ENCODE measurements at places on chromosomes 3 and 15. TPM values are rescaled to one million over a fixed set of nuclear protein-coding genes. Genes with fewer than 3 reads are reported as not detected.

DNA sequence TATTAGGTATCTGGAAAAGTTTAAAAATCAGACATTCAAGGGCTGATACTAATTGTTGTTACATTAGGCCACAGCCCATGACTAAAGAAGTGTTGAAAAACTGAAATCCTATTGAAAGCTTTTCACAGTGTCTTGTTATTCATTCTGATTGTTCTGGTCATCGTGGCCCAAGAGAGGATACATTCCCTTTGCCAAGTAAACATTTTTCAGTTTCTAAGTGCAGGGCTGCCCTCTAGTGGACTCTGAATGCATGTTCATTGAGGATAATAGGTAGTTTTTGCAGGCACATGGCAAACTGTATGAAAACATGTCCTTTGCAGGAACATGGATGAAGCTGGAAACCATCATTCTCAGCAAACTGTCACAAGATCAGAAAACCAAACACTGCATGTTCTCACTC is 181.1 kb downstream of the MYRIP start:
- peak; percentile 3 for DNase-seq

DNA sequence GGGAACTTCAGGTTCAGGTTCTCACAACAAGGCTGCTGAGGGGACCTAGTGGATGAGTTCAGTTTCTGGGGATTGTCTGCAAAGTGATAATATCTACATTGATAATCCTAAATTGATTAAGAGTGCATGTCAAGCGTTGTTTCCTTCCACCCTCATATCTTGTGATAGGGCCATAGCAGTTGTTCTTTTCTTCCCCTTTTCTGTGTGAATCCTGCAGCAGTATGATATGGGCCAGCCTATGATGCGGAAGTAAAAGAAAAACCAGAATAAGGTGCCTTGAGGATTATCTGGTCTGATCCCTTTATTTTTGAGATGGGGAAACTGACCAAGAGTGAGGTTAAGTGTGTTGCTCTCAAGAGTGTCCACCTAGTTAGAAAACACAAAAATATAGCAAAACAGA is 86.2 kb downstream of the MITF start:
- DNase-seq, result no peak

DNA sequence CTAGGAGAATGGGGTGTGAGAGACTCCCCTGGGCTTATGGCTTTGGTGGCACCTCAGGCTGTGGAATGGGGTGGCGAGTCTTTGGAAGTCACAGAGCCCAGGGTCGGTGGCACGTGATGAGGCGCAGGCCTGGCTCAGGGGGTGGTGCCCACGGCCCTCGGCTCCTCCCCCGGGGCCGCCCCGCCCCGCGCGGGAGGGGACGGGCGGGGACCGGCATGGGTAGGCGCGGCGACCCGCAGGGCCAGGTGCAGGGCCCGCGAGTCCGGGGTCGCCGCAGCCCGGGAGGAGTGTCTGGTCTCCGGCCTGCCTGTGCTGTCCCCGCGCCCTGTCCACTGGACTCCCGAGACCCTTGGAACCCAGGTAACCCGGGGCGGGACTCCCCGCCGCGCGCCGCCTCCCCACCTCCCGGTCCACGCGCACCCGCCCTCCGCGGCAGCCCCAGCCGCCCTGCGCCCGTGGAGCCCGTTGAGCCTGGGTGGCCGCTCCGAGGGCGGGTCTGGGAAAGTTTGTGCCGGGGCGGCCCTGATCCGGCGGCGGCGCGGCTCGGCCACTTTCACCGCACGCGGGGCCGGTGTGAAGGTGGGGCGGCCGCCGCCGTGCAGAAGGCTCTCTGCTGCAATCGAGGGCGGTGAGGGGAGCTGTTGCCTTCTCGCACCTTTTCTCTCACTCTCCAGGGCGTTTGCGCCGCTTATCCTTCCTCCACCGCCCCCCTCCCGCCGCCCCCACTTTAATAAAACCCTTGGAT is at the start of gene PAQR5:
TSS of gene PAQR5 (plus strand) at position 216 of the 745 bp plus-strand sequence. CDS start 61,169 bp downstream, outside the sequence.
- DNase-seq, result no peak

DNA sequence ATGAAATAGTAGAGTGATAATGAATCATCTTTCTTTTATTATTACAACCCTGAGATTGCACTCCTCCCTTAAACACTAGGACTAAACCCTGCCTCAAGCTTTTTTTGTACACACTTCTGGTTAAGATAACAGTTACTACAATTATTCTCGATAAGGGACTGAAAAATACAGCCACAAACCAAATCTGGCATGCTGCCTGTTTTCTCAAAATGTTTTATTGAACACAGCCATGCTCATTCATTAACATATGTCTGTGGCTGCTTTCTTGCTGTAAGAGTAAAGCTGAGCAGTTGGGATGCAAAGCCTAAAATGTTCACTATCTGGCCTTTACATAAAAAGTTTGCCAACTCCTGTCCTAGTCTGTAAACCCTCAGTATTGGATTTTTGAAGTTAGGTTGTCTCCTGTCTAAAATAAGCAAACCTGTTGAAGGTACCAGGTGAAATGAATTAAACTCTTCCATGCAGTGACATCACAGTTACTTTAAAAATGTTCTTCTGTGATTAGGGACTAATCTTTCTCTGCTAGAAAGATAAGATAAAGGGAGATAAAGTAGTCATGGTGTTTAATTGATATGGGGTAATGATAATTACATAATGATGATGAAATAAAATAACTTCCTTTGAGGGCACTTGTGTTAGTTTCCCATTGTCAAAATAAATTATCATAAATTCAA is 218.2 kb downstream of the STXBP5L start:
- DNase-seq, result no peak

DNA sequence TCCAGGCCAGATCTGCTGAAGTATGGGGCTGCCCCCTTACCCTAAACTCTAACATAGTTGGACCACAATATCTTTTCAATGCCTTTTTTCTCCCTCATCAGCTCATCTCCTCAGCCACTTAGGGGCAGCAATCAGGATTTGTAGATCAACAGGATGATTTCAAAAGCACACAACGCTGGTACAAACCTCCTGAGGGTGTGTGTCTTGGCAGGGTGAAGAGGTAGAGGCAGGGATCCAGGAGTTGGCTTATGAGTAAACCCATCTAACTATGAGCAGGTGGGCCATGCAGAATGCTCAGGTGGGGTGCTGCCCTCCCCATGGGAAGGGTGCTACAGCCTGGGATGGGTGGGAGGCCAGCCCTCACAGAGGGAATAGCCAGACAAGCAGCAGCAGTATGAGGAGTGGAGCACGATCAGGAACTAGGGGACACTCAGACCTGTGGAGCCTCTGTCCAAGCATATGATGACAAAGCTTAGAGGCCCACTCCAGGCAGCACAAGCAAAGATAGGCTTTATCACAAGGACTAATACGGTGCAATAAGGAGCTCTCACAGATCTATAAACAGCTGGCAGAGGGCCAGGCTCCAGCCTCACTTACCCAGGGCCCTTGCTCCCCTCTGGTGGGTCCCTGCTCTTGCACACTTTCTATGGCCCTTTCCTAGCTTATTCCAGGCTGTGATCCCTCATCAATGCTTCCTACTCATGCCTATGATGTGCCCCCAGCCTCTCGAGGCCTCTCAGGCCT is 32.2 kb downstream of the IL20RB start:
- DNase-seq, result no peak

- no peak for DNase-seq
These were observed 105.4 kb downstream of the PTPRG start for GRCh38 chr3:61666615-61667330.

- no peak for DNase-seq
These were observed 37.0 kb downstream of the GMNC start for GRCh38 chr3:190825386-190826016.

DNA sequence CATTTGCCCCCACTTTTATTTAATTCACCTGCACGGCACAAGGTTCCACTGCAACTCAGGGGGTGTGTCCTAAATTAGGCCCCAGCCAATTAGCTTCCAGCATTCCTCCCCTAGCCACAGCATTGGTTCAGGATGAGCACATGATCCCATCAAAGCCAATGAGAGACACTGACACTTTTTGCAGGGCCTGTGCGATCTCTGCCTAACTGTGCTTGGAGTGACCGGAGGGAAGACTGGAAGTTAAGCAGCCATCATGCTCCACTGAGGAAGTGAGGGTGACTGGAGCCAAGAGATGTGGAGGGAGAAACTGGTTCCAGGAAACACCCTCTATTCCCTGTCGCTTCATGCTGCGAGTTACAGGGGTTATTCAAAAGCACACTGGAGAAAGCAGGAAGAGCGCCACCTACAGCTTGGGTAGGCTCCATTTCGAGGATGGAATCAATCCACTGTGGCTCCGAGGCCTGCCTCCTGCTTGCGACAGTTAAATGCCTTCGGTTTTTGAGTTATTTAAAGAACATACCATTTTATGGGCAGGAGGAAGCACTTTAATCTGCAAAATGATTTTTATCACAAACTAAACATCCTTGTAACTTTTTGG is 122.2 kb upstream of the WNT5A start:
- DNase-seq, result no peak

Gene SAMMSON
- total RNA-seq, result not detected

- DNase-seq, result peak; percentile 73
These were observed 357.0 kb downstream of the TIGIT start for GRCh38 chr3:114650808-114651207.

Gene CPNE9
- not detected for total RNA-seq

DNA sequence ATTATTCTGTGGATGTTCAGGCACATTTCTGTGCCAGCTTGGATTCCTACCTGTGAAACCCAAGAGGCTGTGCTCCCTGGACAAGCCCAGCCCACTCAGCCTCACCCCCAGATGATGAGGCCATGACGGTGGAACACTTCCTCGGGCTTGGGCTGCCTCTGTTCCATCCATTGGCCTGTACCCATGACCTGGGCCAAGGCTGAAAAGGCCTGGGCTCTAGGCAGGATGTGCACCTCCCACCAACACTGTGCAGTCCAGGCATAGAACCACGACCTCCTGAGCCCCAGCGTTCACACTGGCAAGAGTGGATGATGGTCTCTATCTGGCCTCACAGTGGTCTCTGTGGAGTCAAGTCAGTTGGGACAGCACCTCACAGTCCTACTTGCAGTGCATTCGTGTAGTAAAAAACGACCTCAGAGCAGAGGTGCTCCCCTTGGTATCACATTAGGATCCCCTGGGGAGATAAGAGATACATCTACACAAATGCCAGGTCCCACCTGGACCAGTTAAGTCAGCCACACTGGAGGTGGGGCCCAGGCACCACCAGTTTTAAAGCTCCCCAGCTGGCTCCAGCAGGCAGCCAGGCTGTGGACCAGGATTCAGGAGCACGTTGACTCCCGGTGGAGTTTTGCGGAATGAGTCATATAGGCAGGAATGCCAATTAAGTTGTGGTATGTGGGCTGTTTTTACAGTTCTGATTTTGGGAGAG is 39.0 kb upstream of the IGF1R start:
- DNase-seq, result peak; percentile 40

GRCh38 chr3:101602731-101603130 is 28.8 kb downstream of the PCNP start:
- DNase-seq, result no peak

- DNase-seq, result no peak
These were observed 18.8 kb upstream of the GOLGA8J start for GRCh38 chr15:30063835-30064546.

Gene SLC35G2
- 8.6 TPM for total RNA-seq

DNA sequence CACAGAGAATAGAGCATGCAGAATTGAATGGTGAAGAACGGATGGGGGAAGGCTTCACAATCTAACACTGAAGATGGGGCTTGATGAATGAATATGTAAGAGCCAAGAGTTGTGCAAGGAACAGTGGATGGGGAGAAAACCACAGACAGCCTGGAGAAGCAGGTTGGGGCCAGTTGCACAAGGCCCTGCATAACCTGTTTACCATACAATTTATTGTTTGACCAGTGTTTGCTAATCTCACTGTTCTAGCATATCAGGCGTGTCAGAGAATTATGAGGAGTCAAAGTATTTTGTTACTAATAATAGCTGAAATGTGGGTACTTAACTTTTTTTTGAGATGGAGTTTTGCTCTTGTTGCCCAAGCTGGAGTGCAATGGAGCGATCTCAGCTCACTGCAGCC is 36.4 kb downstream of the LINS1 start:
- no peak for DNase-seq

DNA sequence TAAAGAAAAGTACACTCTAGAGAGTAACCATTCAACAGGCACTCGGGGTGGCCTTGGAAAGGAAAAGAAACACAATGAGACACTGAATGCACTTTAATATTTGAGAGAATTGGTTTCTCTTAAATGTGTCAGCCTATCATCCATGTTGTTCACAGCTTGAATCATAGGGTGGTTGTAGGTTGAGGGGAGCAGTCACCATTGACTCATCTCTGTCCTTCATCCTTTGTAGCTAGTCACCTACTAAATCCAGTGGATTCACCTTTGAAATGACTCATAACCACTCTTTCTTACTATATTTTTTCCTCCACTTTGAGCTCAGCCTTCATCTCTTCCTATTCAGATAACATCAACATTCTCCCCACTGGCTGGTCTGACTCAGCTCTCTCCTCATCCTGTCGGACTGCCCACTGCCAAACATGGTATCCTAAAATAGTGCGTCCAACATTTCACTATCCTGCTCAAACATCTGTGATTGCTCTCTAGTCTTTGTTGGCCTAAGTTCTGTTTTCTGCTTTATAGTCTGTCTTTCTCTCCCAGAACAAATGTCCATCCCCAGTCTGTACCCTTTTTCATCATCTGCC is 182.7 kb upstream of the GADL1 start:
- DNase-seq, result peak; percentile 96

GRCh38 chr15:82177291-82178010 is 85.1 kb downstream of the EFL1 start:
- peak; percentile 62 for DNase-seq

Gene PRICKLE2
- 14.2 TPM for total RNA-seq

DNA sequence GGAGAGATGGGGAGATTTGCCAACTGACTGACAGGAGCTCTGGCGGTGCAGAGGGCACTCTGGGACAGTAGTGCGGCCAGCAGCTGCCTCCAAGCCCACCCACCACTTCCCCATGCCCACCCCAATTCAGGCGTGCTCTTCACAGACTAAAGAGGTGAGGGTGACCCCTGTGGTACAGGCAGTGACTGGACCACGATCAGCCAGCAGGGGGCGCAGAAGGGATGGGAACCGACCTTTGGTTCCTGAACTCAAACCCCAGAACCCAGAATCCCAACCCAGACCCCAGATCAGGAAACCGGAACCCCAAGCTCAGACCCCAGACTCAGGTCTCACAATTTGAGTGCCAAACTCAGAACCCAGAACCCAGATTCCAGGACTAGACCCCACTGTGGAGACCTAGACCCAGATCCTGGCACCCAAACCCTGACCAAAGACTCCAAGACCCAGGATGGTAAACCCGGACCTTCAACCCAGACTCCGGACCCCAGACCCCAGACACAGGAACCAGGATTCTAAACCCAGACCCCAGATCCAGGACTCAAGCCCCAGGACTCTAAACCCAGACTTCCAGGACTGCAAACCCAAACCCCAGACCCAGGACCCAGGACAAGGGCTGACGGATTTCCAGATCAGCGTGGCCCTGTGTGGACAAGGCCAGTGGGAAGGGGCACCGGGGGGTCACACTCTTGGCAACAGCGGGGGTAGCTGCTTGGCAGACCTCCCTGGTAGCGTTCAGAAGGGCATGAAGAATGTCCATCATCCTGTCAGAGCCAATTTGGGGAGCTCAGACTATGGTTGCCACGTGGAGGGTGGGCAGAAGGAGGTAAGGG is 3.7 kb upstream of the MYL3 start:
- DNase-seq, result peak; percentile 21

DNA sequence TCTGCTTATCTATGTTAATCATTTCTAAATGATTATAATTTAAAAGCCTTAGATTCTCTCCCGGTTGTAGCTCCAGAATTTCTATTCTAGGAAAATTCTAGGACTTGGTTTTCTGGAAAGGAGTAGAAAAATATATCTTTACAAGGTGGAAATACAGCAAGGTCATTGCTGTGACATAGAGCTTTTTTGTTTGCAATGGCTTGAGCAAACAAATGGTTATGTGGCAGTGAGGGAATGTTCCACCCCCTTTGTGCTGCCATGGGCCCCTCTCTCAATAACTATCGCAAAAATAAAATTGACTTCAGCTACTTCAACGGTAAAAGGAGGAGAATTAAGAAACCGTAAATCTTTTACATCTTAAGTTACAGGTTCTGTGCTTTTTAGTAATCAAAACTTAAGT is 517.1 kb downstream of the EPHA3 start:
- DNase-seq, result no peak

Gene LRRC31
- not detected for total RNA-seq
